ENCODE measurements at places on chromosomes 7 and 10.

DNA sequence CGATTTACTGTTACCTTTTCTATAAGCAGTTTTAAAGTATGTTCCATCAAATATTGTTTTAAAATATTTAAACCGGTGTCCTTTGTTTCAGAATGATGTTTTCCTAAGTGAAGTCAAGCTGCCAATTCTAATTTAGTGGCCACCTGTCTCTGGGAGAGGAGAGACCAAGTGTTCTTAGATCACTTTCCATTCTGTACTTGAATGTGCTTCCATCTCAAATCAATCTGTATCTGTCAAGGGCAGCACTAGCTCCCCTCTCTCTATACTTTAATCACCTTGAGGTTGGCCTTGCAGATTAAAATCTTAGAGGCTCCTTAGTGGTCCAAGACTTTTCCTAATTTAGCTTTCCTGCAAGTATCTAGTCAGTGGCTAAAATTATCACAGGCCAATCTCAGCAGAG lies 49.6 kb downstream of the LGI1 start:
- no peak for DNase-seq

GRCh38 chr7:138352570-138353461 lies 107.2 kb upstream of the TRIM24 start:
- no peak for DNase-seq

DNA sequence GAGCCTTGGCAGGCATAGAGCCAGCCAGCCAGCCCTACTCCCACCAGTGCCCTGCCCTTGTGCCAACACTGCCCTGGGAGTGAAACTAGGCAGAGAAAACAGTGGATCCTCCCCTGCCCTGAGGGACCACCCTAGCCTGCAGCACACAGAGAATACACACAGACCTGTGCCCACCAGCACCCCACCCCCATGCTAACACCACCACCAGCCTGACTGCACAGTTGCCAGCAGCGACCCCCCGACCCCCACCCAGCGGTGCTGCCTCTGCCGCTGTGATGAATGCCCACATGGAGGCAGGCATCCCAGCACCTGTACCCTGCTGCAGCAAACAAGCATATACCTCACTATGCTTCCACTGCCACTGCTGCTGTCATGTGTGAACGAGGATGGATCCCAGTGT lies 9.4 kb upstream of the MIOS start:
- no peak for DNase-seq

GRCh38 chr7:67549126-67549525 lies 552.5 kb downstream of the TYW1 start:
- DNase-seq: no peak

GRCh38 chr7:20543500-20543899 lies 72.0 kb upstream of the ABCB5 start:
- no peak for DNase-seq

DNA sequence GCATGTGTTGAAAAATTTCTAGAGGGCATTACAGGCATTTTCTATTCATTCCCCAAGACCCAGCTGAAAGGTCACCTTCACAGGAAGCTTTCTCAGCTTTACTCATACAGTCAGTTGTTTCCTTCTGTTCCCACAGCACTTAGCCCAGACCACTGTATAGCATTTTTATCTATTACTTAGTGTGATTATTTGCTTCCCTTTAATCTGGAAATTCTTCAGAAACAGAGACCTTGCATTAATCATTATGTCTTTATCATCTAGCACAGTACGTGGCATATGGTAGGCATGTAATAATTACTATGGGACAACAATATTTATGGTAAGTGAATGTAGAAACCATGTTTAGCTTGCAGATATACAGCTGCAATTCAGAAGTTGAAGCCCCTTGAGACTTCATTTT lies 38.2 kb upstream of the CDK6 start:
- DNase-seq: no peak

DNA sequence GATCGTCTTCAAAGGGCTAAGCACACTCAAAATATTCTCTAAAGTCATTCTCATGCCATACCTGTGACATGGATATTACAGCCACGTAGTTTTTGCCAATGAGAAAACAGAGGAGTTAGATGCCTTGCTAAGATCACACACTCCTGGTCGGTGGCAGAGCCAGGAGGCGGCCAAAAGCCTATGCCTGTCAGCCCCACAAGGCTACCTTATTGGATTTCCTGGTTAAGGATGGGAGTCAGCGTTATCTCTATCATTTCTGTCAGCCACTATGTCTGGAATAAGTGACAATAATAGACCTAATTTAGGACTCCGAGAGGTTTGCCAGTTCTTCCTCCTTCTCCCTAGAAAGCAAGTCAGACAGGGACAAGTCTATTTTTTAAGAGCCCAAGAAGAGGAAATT lies 250.8 kb downstream of the TRIL start:
- DNase-seq: no peak

DNA sequence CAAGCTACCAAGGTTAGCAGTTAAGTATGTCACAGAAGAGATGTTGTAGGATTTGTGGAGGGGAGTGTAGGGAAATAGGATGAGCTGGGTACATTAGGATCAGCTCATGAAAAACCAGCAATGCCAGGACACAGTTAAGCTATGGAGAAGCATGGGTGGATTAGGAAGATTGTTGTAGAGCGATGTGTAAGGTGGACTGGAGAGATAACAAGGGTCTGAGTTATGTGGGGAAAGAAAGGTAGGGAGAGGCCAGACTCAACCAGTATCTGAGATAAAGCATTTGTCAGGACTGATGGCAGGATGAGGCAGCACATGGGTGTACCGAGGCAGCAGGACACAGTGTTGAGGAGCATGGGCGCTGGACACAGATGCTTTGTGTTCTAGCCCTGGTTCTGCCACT lies 85.4 kb upstream of the PRR15 start:
- no peak for DNase-seq

- no peak for DNase-seq
Observed at GRCh38 chr7:81704595-81704994, 65.3 kb downstream of the HGF start.

GRCh38 chr10:93548376-93549071 lies 17.9 kb upstream of the FFAR4 start:
- DNase-seq: no peak

GRCh38 chr7:107847168-107847835 lies 43.7 kb upstream of the DLD start:
- no peak for DNase-seq

DNA sequence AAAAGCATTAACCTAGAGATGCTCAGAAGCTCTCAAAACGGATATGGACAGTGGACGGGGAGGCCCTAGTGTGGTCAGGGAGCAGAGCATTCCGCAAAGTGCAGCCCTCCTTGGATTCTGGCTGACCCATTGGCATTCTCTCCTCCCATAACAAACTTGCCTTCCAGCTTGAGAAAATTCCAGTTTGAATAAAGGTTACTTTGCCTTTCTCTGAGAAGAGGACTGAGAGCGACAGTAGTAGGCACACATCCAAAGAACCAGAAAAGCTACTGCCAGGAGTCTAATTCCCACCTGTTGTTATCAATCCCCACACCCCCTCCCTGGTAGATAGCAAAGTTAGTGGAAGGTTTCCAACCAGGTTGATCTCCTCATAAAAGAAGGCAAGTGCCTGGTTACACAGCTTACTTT lies 84.7 kb upstream of the TRIL start:
- DNase-seq: no peak

- no peak for DNase-seq
Observed at GRCh38 chr7:51949726-51950644, 633.4 kb upstream of the COBL start.

DNA sequence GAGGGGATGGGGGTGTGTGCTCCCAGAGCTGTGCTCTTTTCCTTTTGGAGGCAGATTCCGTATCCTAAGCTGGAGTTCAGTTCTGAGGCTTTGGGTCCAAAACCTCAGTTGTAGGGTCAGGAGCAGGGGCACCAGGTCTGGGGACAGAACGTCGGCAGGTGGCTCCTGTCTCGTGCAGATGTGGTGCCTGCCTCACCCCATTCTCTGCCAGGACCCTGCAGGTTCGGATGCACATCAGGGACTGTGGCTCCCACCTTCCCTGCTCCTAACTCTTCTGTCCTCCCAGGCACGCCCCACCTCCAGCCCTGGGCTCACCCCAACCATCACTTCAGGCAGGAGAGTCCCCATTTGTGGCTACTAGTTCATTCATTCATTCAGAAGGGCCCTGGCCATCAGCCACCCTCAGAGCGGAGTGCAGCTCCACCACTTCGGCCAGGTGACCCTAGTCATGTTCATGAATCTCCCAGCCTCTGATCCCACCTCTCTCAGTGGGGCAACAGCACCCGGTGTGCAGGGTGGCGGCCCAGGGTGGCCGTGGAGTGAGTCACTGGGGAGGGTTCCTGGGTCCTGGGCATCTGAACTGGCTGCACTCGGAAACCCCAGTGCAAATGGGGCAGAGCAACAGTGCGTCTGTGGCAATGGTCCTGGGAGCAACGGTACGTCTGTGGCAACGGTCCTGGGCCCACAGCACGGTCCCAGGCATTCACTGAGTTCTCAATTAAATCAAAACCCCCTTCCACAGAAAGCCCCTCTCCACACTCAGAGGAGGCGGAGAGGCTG lies 100.8 kb upstream of the FAM20C start:
- no peak for DNase-seq

DNA sequence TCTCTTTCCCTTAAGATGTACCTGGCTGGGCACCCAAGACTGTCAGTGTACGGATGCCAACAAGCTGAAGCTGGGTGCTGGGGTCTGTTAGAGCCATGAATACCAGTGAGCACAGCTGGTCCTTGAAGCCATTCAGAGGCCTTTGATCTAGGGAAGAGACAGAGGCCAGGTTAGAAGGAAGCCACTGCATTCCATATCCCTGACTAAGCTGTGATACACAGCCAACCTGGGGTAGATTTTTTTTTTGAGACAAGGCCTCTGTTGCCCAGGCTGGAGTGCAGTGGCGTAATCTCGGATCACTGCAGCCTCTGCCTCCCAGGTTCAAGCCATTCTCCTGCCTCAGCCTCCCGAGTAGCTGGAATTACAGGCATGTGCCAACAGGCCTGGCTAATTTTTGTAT lies 20.8 kb downstream of the ZDHHC16 start:
- no peak for DNase-seq

DNA sequence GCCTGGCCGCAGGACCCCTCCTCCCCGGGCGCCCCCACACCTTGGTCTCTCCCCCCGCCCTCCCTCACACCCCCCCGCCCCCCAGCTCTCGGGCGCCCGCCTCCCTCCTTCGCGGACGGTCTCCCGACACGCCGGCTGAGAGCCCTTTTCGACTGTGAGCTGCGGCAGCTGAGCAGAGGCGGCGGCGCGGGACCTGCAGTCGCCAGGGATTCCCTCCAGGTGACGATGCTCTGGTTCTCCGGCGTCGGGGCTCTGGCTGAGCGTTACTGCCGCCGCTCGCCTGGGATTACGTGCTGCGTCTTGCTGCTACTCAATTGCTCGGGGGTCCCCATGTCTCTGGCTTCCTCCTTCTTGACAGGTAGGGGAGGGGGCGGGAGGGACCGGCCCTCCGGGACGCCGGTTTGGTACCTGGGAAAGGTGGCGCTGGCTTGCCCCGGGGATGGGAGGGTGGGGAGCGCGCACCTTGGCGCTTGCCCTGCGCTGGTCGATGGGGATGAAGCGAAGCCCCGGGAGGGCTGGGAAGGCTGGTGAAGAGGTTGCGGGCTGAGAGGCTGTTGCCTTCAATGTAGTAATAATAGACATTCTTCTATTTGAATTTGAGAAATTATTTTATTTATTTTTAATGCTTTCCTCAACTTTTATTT lies at the start of gene BMPER:
Gene BMPER, plus strand, starts transcription at position 151 of the 644 bp plus-strand sequence. Its CDS starts 75 bp downstream, at position 226.
- DNase-seq: no peak

- DNase-seq: no peak
Observed at GRCh38 chr10:132880128-132880981, 62.0 kb downstream of the CFAP46 start.

DNA sequence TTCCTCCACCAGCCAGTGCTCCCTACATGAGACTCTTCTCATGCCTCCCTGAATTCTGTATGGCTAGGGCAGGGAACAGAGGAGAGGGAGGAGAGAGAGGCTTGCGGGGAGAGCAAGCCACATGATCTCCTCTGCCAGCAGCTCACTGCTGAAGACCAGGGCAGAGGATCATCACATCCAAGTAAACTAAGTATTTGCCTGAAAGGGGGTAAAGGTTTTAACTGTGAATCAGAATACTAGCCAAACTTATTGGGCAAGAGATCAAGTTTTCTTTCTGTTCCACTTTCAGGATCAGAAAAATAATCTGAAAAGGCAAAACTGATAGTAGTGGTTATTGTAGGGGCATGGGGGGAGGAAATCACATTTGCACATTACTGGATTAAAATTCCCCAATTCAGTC lies 17.8 kb upstream of the ERCC6 start:
- DNase-seq: no peak

DNA sequence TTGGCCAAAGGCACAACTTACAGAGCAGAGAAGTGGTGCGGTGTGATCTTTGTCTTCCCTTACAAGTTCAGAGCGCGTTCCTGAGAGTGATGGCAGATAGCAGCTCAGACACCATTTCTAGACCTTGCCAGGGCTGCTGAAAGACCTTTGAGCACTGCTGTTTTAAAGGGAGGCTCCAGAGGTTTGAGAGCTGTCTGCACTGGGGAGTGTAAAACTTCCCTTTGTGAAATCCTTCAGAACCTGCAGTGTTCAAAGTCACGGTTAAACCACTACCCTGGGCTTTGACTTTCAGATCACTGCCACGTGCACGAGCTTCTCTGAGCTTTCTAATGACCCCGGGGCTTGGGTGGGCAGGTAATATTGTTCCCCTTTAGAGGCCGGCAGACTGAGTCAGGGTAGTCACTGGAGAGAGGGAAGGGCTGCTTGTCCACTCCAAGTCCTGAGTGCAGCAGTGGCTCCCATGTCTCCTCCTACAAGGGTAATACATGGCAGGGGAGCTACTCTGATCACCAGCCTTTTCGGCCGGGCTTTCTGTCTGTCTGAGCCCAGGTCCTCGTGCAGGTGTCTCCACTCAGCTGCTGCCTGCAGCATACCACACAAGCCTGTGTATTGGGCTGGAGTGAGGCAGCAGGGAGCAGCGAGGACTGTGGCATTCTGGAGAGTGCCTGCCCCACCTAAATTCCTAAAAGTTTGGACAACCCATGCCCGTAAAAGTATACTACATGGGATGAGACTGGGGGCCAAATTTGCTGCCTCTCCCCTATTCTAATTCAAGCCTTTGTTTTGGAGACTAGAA lies 63.3 kb downstream of the ZMIZ1 start:
- DNase-seq: no peak

DNA sequence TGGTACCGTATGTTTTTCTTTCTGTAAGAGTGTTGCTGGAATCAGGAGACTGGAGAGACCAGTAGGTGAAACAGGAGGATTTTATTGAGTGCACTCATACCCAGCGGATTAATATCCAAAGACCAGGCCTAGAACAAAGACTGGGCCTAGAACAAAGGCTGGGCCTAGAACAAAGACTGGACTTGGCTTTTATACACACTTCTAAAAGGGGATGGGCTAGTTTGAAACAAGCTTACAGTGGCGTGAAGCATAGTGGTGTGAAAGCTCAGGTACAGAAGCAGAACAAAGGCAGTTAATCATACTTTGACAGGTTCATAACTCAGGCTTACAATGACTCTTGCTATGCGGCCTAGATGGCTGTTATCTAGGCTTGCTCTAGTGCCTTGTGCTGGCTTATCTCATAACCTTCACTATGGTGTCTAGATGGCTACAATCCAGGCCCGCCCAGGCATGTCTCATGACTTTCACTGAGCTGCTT lies 67.7 kb downstream of the TRIM24 start:
- no peak for DNase-seq

- no peak for DNase-seq
Observed at GRCh38 chr10:20991526-20991925, 94.4 kb upstream of the NEBL start.

GRCh38 chr7:50557099-50557498 lies 8.1 kb downstream of the DDC start:
- no peak for DNase-seq

Measured in anterior cingulate cortex (tissue), 58 donors.